Chondrocyte (in vitro differentiated cells): ENCODE measurements at places on chromosomes 13 and 19. TPM values are rescaled to one million over a fixed set of nuclear protein-coding genes. Genes with fewer than 3 reads are reported as not detected.

DNA sequence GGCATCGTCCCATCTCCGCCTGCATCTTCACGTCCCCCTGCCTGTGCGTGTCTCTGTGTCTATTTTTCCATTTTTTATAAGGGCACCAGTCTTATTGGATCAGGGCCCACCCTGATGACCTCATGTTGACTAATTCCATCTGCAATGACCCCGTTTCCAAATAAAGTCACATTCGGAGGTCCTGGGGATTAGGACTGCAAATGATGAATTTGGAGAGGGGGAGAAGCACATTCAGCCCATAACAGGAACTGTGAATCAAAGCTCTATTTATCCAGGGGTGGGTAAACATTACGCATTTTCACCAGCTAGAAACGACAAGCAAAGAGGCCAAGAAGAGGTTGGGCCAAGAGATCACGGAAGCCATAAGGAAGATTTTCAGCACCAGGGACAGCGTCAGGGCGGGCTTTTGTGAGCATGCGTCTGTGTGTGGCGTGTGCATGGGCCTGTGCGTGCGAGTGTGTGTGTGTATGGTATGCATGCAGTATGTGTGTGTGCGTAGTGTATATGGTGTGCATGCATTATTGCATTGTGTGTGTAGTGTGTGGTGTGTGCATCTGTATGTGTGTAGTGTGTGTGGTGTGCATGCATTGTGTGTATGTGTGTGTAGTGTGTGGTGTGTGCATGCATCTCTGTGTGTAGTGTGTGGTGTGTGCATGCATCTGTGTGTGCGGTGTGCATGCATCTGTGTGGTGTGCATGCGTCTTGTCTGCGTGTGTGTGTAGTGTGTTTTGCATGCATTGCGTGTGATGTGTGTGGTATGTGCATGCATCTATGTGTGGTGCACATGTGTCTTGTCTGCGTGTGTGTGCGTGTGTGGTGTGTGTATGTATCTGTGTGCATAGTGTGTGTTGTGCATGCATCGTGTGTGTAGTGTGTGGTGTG lies 19.6 kb downstream of the CELF5 start:
- no peak overlapping the region for H3K4me3 ChIP-seq
- DNase-seq = no peak
- no peak overlapping the region for H3K27ac ChIP-seq
- H3K27me3 ChIP-seq = peaks cover 15% of the 10 kb centered on the region
- H3K36me3 ChIP-seq = no peaks in the 10 kb centered on the region
- no peaks in the 10 kb centered on the region for H3K4me1 ChIP-seq

- no peaks in the 10 kb centered on the region for H3K27me3 ChIP-seq
- H3K4me3 ChIP-seq = no peak overlapping the region
- peaks cover 10% of the 10 kb centered on the region for H3K36me3 ChIP-seq
- peaks cover 57% of the 10 kb centered on the region for H3K4me1 ChIP-seq
- DNase-seq = no peak
- H3K27ac ChIP-seq = no peak overlapping the region
Observed at GRCh38 chr13:114030666-114031610, 57.1 kb upstream of the C13orf46 start.

DNA sequence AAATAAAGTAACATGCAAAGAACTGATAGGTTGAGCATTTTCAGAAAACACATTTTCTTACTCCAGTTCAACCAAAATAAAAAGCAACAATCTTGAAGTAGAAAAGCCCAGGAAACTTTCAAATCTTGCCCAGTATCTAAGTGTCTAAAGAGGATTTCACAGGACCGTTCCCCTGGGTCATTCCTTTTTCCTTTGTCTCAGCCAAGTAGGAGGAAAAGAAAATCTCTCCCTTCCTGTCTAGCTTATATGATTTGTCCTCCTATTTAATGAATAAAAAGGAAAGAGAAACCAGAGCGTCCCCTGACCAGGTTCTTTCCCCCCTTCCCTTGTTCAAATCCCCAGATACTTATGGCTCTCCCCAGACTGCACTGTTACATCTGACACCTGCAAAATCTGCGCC lies 248.0 kb downstream of the KCTD12 start:
- peaks cover 22% of the 10 kb centered on the region for H3K4me1 ChIP-seq
- no peak overlapping the region for H3K4me3 ChIP-seq
- DNase-seq = no peak

DNA sequence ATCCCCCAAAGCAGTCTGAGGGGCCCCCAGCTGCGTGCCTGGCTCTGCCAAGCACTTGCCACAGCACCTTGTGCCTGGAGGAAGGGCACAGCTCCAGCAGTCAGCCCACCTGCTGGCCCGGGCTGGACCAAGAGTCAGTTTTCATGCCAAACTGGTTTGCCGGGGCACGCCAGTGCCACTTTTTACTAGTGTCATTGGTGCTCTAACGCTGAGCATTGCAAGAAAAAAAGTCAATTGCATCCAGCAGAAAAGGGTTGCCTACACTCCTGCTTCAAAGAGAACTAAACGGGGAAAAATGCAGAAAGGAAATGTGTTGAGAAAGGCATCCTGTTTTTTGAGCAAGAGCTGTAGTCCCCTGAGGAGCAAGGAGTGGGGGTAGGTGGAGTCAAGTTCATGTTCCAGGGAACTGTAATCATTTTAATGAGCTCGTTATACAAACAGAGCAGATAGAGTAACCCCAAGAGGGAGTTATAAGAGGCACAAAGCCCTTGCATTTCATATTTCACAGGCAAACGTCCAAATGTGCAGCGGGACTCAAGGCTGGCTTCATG lies 68.4 kb downstream of the F2RL3 start:
- peaks cover 22% of the 10 kb centered on the region for H3K4me1 ChIP-seq
- no peaks in the 10 kb centered on the region for H3K36me3 ChIP-seq
- no peak overlapping the region for H3K27ac ChIP-seq
- peaks cover 8% of the 10 kb centered on the region for H3K27me3 ChIP-seq

- H3K27me3 ChIP-seq = peaks cover 40% of the 10 kb centered on the region
- no peak overlapping the region for H3K27ac ChIP-seq
- H3K4me3 ChIP-seq = no peak overlapping the region
- no peaks in the 10 kb centered on the region for H3K36me3 ChIP-seq
Observed at GRCh38 chr19:8663920-8664670, 33.7 kb downstream of the NFILZ start.

DNA sequence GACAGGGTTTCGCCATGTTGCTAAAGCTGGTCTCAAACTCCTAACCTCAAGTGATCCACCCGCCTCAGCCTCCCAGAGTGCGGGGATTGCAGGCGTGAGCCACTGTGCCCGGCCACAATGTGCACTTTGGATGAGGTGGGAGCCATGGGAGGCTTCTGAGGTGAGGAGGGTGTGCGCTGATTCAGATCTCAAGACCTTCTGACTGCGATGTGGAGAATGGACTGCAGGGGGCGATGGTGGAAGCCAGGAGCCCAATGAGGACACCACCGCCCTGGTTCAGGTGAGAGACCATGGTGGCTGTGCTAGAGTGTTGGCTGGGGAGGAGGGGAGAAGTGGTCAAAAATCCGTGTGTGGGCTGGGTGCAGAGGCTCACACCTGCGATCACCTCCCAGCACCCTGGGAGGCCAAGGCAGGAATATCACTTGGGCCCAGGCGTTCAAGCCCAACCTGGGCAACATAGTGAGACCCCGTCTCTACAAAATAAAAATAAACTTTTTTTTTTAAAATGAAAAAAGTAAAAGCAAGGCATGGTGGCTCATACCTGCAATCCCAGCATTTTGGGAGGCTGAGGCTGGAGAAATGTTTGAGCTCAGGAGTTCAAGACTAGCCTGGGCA lies 5.6 kb downstream of the INAFM1 start:
- no peaks in the 10 kb centered on the region for H3K27me3 ChIP-seq
- no peak overlapping the region for H3K4me3 ChIP-seq
- peaks cover 6% of the 10 kb centered on the region for H3K36me3 ChIP-seq

DNA sequence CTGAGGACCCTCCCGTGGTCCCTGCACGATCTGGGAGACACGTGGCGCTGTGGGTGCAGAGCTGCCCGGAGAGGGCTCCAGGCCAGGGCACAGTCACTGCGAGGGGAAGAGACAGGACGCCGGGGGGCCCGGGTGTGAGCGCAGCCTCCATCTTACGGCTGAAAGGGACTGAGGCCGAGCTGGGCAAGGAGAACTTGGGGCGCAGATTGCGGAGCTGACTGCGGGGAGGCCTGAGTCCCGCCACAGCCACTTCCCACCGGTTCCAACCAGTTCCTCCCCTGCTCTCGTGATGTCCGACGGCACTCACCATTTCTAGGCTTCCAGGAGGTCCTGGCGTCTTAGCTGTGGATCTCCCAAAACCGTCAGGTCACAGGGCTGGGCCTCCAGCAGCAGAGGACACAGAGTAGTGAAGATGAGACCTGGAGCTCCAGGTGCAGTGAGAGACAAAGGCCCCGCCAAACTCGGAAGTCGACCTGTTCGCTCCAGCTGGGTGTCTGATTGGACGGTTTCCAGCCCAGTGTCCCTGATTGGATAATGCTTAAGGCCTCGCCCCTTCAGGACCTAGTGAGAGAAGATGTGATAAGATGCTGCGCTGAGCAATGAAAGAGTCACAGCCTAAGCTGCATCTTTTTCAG lies 4.8 kb upstream of the ZNF253 start:
- H3K4me1 ChIP-seq = no peaks in the 10 kb centered on the region
- H3K36me3 ChIP-seq = peaks cover 6% of the 10 kb centered on the region
- H3K27me3 ChIP-seq = no peaks in the 10 kb centered on the region
- no peak for DNase-seq

GRCh38 chr13:57857945-57858344 lies 226.4 kb downstream of the PCDH17 start:
- no peaks in the 10 kb centered on the region for H3K36me3 ChIP-seq
- no peak for DNase-seq
- no peaks in the 10 kb centered on the region for H3K27me3 ChIP-seq
- no peaks in the 10 kb centered on the region for H3K4me1 ChIP-seq
- H3K27ac ChIP-seq = no peak overlapping the region

DNA sequence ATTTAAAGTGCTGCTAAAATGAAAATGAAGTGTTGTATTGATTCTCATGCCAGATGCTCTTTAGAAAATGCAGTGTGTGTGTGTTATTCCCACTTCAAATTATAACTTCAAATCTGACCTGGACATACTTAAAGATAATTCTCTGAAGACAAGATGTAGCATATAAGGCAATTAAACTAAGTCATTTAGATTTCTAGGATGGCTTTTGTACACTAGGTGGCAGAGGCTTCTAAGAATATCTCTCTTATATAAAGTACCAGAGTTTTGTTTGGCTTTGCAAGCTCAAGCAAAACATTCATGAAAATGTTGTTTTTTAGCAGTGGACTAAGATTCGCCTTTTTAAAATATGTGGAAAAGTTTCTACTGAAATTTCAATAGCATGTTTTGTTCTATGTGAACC lies 407.2 kb downstream of the GPC5 start:
- H3K27ac ChIP-seq = no peak overlapping the region
- H3K4me3 ChIP-seq = no peak overlapping the region
- peaks cover 3% of the 10 kb centered on the region for H3K4me1 ChIP-seq
- DNase-seq = no peak
- H3K27me3 ChIP-seq = peaks cover 4% of the 10 kb centered on the region
- H3K36me3 ChIP-seq = no peaks in the 10 kb centered on the region

- peaks cover 13% of the 10 kb centered on the region for H3K4me1 ChIP-seq
- DNase-seq = no peak
- no peak overlapping the region for H3K27ac ChIP-seq
- H3K36me3 ChIP-seq = no peaks in the 10 kb centered on the region
- H3K4me3 ChIP-seq = no peak overlapping the region
Observed at GRCh38 chr13:45718063-45718462, 15.9 kb downstream of the CBY2 start.

- no peak overlapping the region for H3K27ac ChIP-seq
- peaks cover 15% of the 10 kb centered on the region for H3K4me1 ChIP-seq
- H3K4me3 ChIP-seq = no peak overlapping the region
- peaks cover 5% of the 10 kb centered on the region for H3K27me3 ChIP-seq
- DNase-seq = no peak
Observed at GRCh38 chr19:13006431-13007281, 11.4 kb downstream of the NFIX start.

GRCh38 chr19:48735031-48735615 lies 5.3 kb downstream of the RASIP1 start:
- H3K4me1 ChIP-seq = peaks cover 9% of the 10 kb centered on the region
- H3K27me3 ChIP-seq = no peaks in the 10 kb centered on the region
- no peak for DNase-seq
- peak overlapping the region; percentile 8 for H3K27ac ChIP-seq
- H3K36me3 ChIP-seq = peaks cover 2% of the 10 kb centered on the region

The NALCN gene
- total RNA-seq = 38.0 to 59.7 TPM (median 38.6 TPM) in 3 replicates

The PTOV1 gene
- 168 to 229 TPM (median 170 TPM) in 3 replicates for total RNA-seq

The SIGLEC9 gene
- total RNA-seq = not detected in 3 replicates

The IGFL3 gene
- total RNA-seq = 0.70 to 1.1 TPM in 2 of 3 replicates, not detected in the other

The BICRA gene
- total RNA-seq = 13.2 to 14.4 TPM (median 13.4 TPM) in 3 replicates

The ZNF793 gene
- total RNA-seq = 7.9 to 14.3 TPM (median 8.5 TPM) in 3 replicates

The SYNGR4 gene
- not detected in 3 replicates for total RNA-seq
